ENCODE measurements at places on chromosomes 2 and 18. TPM values are rescaled to one million over a fixed set of nuclear protein-coding genes. Genes with fewer than 3 reads are reported as not detected.
A peak's percentile ranks its signal among the peaks of the same experiment; 100 is the strongest.

The UGT1A8 gene
- total RNA-seq = 0.10 TPM

The FSHR gene
- 0.20 TPM for total RNA-seq

The PTPRM gene
- 47.4 TPM for total RNA-seq

GRCh38 chr2:27804146-27804545, 32.6 kb downstream of the MRPL33 start:
- H3K4me3 ChIP-seq = no peak overlapping the region
- DNase-seq = no peak
- peaks cover 4% of the 10 kb centered on the region for H3K4me1 ChIP-seq
- H3K27ac ChIP-seq = no peak overlapping the region

The SLC5A7 gene
- not detected for total RNA-seq

GRCh38 chr2:74872389-74872836, 38.5 kb downstream of the HK2 start:
- H3K27ac ChIP-seq = no peak overlapping the region
- H3K4me3 ChIP-seq = no peak overlapping the region
- no peak for DNase-seq
- H3K36me3 ChIP-seq = no peaks in the 10 kb centered on the region

GRCh38 chr2:149651229-149651628, 63.7 kb upstream of the MMADHC start:
- DNase-seq = peak; percentile 26
- no peak overlapping the region for H3K4me3 ChIP-seq
- H3K27me3 ChIP-seq = no peaks in the 10 kb centered on the region
- no peaks in the 10 kb centered on the region for H3K36me3 ChIP-seq
- H3K27ac ChIP-seq = peak overlapping the region; percentile 62
- peaks cover 4% of the 10 kb centered on the region for H3K4me1 ChIP-seq

DNA sequence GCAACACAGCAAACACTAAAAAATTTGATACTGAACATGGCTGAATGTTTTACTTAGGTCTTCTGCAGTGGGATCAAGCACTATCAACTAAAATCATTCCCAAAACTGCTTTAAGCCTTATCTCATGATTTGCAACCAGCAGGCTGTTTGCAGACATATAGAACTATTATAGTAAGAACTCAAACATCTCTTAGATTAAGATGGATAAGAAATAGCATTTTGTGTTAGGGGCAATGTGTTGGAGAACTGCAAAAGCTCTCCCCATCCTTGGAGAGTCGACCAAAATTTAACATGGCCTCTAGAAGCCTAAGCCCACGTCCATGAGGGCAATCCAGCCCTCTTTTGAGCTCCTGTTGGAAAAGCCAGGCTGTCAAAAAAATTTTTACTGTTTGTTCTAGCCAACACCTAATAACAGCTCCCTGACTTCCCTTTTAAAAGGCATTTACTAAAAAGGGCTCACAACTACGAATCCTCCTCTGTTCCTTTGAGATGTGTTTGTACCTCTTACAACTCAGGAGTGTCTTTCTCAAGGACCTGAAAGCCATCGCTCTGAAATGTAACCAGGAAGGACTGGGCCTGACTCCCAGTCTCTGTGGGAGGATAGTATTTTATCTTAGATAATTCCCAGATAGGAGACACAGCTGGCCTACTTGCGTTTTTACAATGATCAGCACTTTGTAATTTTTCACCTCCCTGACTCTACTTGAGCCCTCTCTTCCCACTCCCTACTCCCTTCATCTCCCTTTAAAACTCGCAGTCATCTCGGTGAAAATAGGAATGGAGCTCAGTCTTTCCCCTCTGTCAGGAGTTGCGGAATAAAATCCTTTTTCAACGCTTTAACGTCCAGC, 1.4 kb downstream of the KRCC1 start:
- peak overlapping the region; percentile 92 for H3K4me3 ChIP-seq
- H3K36me3 ChIP-seq = no peaks in the 10 kb centered on the region
- peaks cover 24% of the 10 kb centered on the region for H3K4me1 ChIP-seq
- H3K27me3 ChIP-seq = no peaks in the 10 kb centered on the region
- H3K27ac ChIP-seq = peak overlapping the region; percentile 99
- DNase-seq = no peak

The UGP2 gene
- total RNA-seq = 273 TPM

Measured in hepatocyte (in vitro differentiated cells).